ENCODE measurements at places on chromosomes 2 and 18. TPM values are rescaled to one million over a fixed set of nuclear protein-coding genes. Genes with fewer than 3 reads are reported as not detected.

ATP6V1B1 gene
- 2.9 TPM for total RNA-seq

LIMS3 gene
- 33.0 TPM for total RNA-seq

NABP1 gene
- 67.1 TPM for total RNA-seq

COL3A1 gene
- 31.3 TPM for total RNA-seq

GTF2A1L gene
- 36.1 TPM for total RNA-seq

INHA gene
- 325 TPM for total RNA-seq

CD8B2 gene
- 0.25 TPM for total RNA-seq

IL1RL2 gene
- 0.24 TPM for total RNA-seq

EFR3B gene
- 3.6 TPM for total RNA-seq

TGFA gene
- total RNA-seq: 1.3 TPM

MEP1B gene
- total RNA-seq: 0.39 TPM

ZSCAN30 gene
- total RNA-seq: 24.5 TPM

CABYR gene
- total RNA-seq: 169 TPM

RAB6C gene
- 2.6 TPM for total RNA-seq

PSTPIP2 gene
- 3.5 TPM for total RNA-seq

EPB41L3 gene
- total RNA-seq: 274 TPM

CNGA3 gene
- total RNA-seq: 1.1 TPM

CNOT11 gene
- total RNA-seq: 43.7 TPM

CTNNA2 gene
- 36.8 TPM for total RNA-seq

XRCC5 gene
- 133 TPM for total RNA-seq
